ENCODE measurements at places on chromosomes 7 and 10.

- DNase-seq: no peak
Measured at GRCh38 chr10:25102147-25102822, 72.5 kb upstream of the GPR158 start.

DNA sequence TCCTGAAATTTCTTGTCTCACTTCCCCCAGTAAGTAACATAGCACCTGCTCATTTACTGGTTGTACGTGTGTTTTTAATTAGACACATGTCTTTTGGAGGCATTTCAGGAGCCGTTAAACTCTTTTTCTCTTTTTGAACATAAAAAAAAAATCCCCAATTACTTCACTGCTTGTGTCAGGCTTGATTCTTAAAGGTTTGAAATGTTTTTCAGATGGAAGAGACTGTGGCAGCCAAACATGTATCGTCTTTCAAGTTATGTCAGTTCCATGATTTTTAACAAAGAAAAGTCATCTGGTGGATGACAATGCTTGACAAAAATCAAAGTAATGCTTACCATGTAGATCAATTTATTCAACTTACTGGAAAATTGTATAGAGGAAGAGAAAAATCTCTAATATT is 585.8 kb downstream of the GATA3 start:
- no peak for DNase-seq

GRCh38 chr10:13617116-13617515 is 30.4 kb downstream of the PRPF18 start:
- DNase-seq: no peak

- DNase-seq: no peak
Measured at GRCh38 chr10:63268149-63268797, 135.1 kb downstream of the NRBF2 start.

- DNase-seq: peak; percentile 41
Measured at GRCh38 chr10:15169555-15170401, 1.3 kb upstream of the NMT2 start.

- DNase-seq: no peak
Measured at GRCh38 chr7:105131890-105132289, 117.9 kb downstream of the KMT2E start.

- no peak for DNase-seq
Measured at GRCh38 chr10:89535171-89536012, at the start of gene SLC16A12. TSS of gene SLC16A12 (minus strand) at chr10:89535594. CDS start at chr10:89462578, 73,016 bp downstream.

GRCh38 chr7:37035631-37036030 is 311.3 kb upstream of the AOAH start:
- no peak for DNase-seq

GRCh38 chr10:101903827-101904550 is 60.4 kb upstream of the KCNIP2 start:
- no peak for DNase-seq

DNA sequence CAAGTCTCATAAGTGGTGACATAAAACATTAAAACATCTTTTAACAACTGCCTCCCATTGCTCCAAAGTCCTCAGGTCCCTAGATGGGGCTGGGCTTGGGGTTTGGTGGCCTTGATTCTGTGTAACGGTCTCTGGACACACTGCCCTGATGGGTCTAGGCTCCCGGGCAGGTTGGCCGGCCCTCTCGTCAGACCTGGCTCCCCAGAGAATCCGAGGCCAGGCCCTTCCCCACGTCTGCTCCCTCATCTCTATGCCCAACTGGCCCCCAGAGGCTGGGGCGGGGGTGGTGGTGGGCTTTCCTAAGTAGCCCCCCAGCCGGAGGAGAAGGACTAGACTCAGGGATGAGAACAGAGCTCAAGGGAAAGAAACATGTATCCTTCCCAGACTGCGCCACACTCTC is 31.5 kb upstream of the EFCAB10 start:
- no peak for DNase-seq

DNA sequence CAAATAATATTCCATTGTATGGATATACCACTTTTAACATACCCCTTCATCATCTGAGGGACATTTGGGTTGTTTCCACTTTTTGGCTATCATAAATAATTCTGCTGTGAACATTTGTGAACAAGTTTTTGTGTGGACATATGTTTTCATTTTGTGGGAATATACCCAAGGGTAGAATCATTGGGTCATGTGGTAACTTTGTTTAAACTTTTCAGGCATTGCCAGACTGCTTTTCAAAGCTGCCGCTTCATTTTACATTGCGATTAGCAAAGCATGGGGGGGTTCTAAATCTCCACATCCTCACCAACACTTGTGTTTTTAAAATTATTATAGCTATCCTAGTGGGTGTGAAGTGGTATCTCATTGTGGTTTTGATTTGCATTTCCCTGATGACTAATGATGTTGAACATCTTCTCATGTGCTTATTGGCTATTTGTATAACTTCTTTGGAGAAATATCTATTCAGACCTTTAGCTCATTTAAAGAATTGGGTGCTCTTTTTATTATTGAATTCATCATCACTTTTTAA is 8.4 kb upstream of the HHEX start:
- DNase-seq: no peak

DNA sequence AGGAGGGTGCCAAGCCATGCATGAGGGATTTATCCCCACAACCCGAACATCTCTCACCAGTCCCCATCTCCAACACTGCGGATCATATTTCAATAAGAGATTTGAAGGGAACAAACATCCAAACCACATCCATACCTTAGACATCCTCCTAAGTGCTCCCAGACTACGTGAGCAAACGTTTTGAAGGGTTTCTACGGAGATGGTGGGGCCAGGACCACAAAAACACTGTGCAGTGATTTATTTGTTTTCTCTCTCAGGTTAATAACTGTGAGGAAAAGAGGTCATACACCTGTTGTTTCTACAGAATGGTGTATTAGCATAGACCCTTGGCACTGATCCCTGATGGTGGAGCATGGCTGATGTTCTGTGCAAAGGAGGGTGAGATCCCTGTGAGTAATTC is 277.8 kb downstream of the FRMD4A start:
- DNase-seq: no peak

- DNase-seq: no peak
Measured at GRCh38 chr7:135091717-135092116, 56.2 kb upstream of the TMEM140 start.

GRCh38 chr10:76175533-76176165 is 744.2 kb downstream of the LRMDA start:
- DNase-seq: no peak

GRCh38 chr10:100554902-100555301 is 19.2 kb downstream of the HIF1AN start:
- no peak for DNase-seq

DNA sequence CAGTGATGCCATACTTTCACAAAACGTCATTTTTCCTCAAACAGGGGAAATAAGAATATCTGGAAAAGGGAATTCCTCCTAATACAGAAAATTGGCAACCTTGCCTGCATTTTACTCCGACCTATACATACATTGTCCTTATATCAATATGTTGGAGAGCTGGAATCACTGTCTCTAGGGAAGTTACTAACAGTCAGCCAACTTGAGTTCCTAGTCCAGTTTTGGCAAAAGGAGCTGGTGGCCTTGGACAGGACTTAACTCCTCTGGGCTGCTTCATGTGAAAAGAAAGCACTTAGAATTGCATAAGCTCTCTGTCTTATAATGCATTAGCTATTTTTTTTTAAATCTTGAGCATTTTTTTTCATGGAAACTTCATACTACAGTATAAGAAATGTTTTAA is 174.2 kb upstream of the HGF start:
- DNase-seq: no peak

GRCh38 chr10:133329491-133330202 is 7.0 kb downstream of the CALY start:
- DNase-seq: peak; percentile 90

DNA sequence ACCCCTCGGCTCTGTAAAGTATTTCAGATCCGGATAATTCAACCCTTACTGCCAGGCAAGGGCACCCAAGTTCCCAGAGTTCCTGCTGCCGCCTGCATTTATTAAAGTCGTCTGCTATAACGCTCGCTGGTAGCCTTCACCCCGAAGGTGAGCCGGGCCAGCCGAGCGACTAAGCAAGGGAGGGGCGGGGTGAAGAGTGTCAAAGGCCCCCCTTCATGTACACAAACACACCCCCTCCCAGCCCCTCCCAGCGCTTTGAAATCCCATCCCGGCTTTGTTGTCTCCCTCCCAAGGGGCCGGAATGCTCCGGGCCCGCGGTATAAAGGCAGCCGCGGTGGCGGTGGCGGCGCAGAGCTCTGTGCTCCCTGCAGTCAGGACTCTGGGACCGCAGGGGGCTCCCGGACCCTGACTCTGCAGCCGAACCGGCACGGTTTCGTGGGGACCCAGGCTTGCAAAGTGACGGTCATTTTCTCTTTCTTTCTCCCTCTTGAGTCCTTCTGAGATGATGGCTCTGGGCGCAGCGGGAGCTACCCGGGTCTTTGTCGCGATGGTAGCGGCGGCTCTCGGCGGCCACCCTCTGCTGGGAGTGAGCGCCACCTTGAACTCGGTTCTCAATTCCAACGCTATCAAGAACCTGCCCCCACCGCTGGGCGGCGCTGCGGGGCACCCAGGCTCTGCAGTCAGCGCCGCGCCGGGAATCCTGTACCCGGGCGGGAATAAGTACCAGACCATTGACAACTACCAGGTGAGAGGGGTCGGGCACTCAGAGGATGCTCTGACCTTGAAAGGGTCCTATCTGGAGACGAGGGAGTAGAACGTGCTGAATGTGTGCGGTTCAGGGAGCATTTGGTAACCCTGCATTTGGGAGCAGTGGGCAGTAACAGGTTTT is at the start of gene DKK1:
TSS of gene DKK1 (plus strand) at position 349 of the 889 bp plus-strand sequence. CDS start at position 503, 154 bp downstream.
- DNase-seq: no peak

DNA sequence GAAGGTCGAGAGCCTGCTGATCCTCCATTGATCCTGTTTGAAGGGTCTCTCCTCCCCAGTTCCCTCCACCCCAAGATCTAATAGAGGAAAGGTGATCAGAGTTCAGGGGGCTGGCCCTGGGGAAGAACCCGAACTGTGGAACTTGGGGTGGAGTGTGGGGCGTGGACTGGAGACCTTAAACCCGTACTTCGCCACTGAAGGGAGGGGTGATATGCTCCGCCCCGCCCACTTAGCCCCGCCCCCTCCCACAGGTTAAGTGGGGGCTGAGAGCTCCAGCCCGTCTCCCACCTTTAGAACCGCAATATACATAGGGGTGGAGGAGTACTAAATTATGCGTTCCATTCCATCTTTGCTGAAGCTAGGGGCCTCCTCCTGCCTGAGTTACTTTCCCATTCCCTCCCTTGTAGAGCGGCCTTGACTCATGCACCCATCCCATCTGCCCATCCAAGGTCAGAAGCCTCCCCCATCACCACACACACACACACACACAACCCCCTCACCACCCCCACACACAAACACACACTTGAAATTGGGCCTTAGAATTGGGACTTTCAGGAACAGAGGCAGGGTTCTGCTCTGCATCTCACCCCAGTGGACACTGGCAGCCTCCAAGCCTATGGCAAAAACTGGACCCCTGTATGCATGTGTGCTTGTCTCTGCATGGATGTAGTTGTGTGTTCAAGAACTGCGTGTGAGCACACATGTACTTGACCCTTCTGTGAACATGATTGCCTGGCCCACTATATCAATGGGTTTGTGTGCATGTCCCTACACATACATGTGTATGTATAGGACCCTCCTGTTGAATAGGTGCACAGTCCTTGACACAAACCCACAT is 991 bp downstream of the SEMA4G start:
- DNase-seq: no peak

GRCh38 chr7:11668727-11669126 is 163.3 kb downstream of the THSD7A start:
- no peak for DNase-seq

DNA sequence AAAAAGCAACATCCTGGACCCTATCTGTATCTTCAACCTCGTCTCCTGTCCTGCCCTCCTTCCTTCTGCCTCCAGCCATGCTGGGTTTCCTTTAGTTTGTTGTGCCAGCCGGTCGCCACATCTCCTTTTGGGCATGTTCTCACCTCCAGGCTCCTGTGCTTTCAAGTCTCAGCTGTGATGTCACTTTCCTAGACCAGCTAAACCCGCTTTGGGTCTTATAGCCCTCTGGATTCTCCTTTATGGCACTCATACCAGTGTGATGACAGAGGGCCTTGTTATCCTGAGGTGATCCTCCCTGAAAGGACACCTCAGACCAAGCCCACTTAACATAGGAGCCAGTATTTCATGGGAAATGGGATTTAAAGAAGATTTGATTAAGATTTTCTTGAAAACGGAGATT is 108.6 kb downstream of the EMX2 start:
- no peak for DNase-seq

DNA sequence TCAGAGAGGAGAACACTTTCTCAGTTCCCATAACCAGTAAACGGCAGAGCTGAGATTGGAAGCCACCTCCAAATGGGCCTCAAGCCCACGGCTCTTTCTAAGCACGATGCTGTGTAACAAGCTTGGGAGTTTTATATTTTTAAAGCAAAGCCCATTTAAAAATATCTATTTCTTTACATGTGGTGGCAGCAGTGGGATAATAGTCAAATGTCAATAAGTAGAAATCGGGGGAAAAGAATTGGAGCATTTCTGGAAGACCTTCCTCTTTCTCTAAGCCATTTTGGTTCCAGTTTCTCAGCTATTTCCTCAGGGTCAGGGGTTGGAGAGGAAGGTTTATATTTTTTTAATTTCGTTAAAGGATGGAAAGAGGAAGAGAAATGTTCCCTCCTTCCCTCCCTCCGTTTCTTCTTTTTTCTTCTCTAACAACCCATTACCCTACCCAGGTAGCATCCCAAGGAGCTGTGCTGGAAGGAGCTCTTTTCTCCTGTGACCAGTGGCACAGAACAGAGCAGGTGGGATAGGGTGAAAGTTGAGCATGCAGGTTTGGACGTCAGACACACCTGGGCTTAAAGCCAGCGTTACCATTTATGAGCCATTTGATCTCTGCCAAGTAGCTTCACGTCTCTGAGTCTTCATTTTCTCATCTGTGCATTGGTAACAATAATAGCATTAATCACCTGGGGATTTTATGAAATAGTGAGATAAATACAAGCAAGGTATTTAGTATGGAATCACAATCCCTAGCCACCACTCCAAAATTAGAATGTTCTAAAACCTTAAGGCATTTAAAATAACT is 515.7 kb downstream of the RPS24 start:
- DNase-seq: no peak

DNA sequence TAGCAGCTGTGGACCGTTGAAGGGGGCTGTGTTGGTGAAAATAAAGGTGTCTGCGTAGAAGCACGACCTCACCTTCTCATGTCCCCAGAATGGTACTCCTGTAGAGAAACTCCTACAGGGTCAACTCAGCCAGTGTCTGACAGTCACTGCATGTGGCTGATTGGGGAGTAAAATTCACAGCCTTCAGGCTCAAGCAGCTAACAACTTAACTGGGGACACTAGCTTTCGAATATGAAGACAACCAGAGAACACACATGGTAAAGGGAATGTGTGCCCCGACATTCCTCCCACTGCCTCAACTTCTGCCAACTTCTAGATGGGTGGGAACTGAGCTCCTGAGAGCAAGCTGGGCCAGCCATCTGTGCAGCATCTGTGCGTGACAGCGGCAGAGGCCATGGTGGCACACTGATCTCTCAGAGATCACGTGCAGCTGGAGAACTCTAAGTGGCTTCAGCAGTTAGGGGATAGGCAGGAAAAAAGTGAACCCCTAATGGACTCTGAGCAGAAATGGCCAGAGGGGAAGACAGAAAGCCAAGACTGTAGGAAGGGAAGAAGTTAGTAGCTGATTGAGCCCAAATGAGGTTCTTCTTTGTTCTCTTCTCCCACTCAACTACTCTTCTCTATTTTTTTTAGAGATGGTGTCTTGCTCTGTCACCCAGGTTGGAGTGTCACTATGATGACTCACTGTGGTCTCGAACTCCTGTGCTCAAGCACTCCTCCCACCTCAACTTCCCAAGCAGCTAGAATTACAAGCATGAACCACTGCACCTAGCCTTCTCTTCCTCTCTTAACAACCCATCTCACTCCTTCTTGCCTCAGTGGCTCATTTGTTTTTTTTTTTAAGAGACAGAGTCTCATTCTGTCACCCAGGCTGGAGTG is 280.8 kb downstream of the ZEB1 start:
- no peak for DNase-seq

Data from activated CD4-positive, alpha-beta T cell treated with anti-CD3 and anti-CD28 coated beads for 4 hours (primary cell).